ENCODE measurements at places on chromosomes 2 and 18. TPM values are rescaled to one million over a fixed set of nuclear protein-coding genes. Genes with fewer than 3 reads are reported as not detected.

GRCh38 chr2:152493417-152493816 is 158.4 kb downstream of the FMNL2 start:
- H3K4me3 ChIP-seq = peak overlapping the region; percentile 26
- H3K36me3 ChIP-seq = no peaks in the 10 kb centered on the region
- H3K27me3 ChIP-seq = peaks cover 4% of the 10 kb centered on the region
- peaks cover 48% of the 10 kb centered on the region for H3K4me1 ChIP-seq
- H3K27ac ChIP-seq = peak overlapping the region; percentile 77

DNA sequence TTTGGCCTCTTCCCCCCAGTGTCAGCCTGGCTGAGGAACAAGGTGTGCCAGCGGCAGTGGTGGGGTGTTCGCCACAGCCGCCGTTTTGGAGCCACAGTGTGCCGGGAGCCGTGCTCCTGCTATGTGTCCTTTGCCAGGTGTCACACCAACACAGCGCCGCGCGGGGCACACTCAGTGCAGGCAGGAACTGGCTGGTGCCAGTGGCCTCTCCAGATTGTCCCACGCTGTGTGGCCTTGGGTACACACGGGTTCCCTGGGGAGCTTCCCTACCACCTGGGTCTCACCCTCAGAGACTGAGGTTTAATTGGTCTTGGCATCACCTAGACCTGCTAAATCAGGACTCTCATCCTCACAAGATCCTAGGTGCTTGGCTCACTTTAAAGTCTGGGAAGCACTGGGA is 171.6 kb downstream of the LDLRAD4 start:
- peaks cover 19% of the 10 kb centered on the region for H3K4me1 ChIP-seq
- no peak overlapping the region for H3K27ac ChIP-seq
- H3K36me3 ChIP-seq = no peaks in the 10 kb centered on the region
- no peak overlapping the region for H3K4me3 ChIP-seq
- DNase-seq = no peak
- no peaks in the 10 kb centered on the region for H3K27me3 ChIP-seq

SALL3 gene
- 23.4 TPM for total RNA-seq

DNA sequence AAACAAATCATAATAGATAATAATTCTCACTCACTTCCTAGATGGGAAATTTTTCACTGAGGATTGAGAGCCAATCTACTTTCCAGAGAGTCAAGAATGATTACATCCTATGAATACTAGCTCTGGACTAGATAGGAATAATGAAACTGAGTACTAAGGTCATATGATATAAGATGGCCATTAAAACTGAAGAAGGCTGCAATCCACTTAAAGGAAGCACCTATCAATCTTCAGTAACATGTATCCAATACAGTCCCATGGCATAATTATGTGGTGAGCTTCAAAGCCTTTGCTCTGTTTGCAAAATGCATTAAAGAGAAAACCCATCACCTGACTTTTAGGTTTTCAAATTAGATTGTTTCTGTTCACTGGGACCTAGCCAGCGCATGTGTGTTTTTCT is 398.0 kb upstream of the MEIS1 start:
- peaks cover 3% of the 10 kb centered on the region for H3K36me3 ChIP-seq
- DNase-seq = no peak
- peaks cover 5% of the 10 kb centered on the region for H3K4me1 ChIP-seq
- no peak overlapping the region for H3K27ac ChIP-seq
- H3K27me3 ChIP-seq = peaks cover 2% of the 10 kb centered on the region
- no peak overlapping the region for H3K4me3 ChIP-seq

DNA sequence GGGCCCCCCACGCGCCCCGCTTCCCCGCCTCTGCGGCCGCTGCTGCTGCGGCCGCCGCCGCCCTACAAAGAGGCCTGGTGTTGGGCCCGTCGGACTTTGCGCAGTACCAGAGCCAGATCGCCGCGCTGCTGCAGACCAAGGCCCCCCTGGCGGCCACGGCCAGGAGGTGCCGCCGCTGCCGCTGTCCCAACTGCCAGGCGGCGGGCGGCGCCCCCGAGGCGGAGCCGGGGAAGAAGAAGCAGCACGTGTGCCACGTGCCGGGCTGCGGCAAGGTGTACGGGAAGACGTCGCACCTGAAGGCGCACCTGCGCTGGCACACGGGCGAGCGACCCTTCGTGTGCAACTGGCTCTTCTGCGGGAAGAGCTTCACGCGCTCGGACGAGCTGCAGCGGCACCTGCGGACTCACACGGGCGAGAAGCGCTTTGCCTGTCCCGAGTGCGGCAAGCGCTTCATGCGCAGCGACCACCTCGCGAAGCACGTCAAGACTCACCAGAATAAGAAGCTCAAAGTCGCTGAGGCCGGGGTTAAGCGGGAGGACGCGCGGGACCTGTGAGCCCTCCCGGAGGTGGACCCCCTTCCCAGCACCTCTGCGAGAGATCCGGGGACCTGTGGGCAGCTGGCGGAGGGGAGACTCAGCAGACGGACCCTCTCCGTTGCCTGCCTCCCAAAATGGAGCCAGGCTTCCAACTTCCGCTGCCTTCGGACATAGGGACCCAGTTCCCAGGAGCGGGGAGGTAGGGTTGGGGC is 1.9 kb downstream of the SP5 start:
- peak; percentile 81 for DNase-seq
- peak overlapping the region; percentile 83 for H3K4me3 ChIP-seq
- H3K36me3 ChIP-seq = peaks cover 5% of the 10 kb centered on the region
- H3K27ac ChIP-seq = no peak overlapping the region

- H3K36me3 ChIP-seq = no peaks in the 10 kb centered on the region
- no peak overlapping the region for H3K27ac ChIP-seq
- no peak for DNase-seq
- no peak overlapping the region for H3K4me3 ChIP-seq
- no peaks in the 10 kb centered on the region for H3K4me1 ChIP-seq
- H3K27me3 ChIP-seq = no peaks in the 10 kb centered on the region
Measured at GRCh38 chr2:71713581-71714580, 260.5 kb downstream of the DYSF start.

All from glutamatergic neuron (in vitro differentiated cells).